Metanephros (tissue), 2 donors: ENCODE measurements at places on chromosomes 2 and 18. TPM values are rescaled to one million over a fixed set of nuclear protein-coding genes. Genes with fewer than 3 reads are reported as not detected.

SCTR gene
- 3.7 TPM for total RNA-seq

ANO7 gene
- total RNA-seq, result 1.6 TPM

CSRNP3 gene
- total RNA-seq, result 12.8 TPM

FKBP1B gene
- 5.9 TPM for total RNA-seq

COLEC12 gene
- total RNA-seq, result 31.6 TPM

DNPEP gene
- total RNA-seq, result 64.8 TPM

TUBA3D gene
- total RNA-seq, result not detected

LRRTM1 gene
- 9.9 TPM for total RNA-seq

SATB2 gene
- total RNA-seq, result 9.1 TPM

CDH19 gene
- 0.47 TPM for total RNA-seq

MARCHF7 gene
- 114 TPM for total RNA-seq

TCF4 gene
- 221 TPM for total RNA-seq

EPAS1 gene
- total RNA-seq, result 74.0 TPM

FBXO48 gene
- 0.53 TPM for total RNA-seq

ANKRD36 gene
- 66.1 TPM for total RNA-seq

TGFBRAP1 gene
- total RNA-seq, result 17.0 TPM

SCRN3 gene
- total RNA-seq, result 27.1 TPM
